ENCODE measurements at places on chromosomes 5 and 9. TPM values are rescaled to one million over a fixed set of nuclear protein-coding genes. Genes with fewer than 3 reads are reported as not detected.

- H3K36me3 ChIP-seq: no peaks in the 10 kb centered on the region
- no peak for DNase-seq
Observed at GRCh38 chr9:73916016-73916673, 581.0 kb upstream of the RORB start.

DNA sequence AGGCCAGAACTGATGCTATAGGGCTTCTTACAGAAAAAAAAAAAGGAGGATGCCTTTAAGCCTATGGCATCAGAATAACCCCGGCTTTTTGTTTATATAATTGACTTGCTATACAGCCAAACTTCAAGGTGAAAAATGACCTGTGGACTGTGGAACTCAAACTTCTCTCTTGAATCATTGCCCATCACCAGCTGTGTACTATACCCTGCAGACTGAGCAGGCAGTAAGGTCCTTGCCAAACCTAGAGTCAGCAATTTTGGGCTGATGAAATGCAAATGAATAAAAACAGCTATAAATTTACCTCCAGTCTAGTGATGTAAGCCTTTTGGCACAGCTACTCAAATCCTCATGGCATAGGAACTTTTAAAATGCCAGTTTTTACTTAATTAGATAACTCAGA lies 44.5 kb upstream of the PPP3R2 start:
- DNase-seq: no peak
- H3K27me3 ChIP-seq: no peaks in the 10 kb centered on the region
- H3K4me1 ChIP-seq: no peaks in the 10 kb centered on the region
- H3K27ac ChIP-seq: no peak overlapping the region

GLRX gene
- total RNA-seq: 22.0 TPM

FAM151B gene
- 0.90 TPM for total RNA-seq

DNA sequence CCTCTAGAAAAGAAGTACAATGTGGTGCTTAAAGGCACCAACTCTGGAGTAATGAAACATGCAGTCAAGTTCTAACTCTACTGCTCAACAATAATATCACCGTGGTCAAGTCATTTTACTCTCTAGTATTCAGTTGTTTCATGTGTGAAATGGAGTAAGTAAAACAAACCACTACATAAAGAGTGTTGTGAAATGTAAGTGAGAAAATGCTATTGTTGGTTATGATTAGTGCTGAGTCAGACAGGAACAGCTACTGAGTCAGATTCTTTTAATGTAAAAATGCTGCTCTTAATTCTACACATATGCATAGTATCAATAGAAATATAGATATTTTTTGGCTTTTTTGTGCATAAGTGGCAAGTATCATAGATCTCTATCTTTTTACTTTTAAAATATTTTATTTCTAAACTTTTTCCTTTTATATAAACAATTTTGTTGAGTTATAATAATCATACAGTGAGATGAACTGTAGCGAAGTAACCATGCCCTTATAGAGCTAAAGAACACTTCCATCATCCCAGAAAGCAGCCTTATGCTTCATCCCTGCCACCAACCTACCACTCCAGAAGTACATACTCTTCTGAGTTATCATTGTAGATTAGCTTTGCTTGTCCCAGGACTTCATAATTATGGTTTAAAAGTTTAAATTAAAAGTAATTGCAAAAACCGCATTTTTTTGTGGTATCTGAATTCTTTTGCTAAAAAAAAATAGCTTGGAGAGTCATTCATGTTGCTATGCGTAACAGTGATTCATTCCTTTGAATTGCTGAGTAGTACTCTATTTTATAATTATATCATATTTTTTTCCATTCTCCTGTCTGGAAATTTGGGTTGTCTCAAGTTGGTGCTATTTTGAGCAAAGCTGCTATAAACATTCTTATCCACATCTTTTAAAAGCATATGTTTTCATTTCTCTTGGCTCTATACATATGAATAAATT lies 548.2 kb upstream of the CLINT1 start:
- H3K4me3 ChIP-seq: no peak overlapping the region
- no peaks in the 10 kb centered on the region for H3K4me1 ChIP-seq
- no peaks in the 10 kb centered on the region for H3K36me3 ChIP-seq
- no peak for DNase-seq
- H3K27ac ChIP-seq: no peak overlapping the region

- no peak for DNase-seq
- H3K4me1 ChIP-seq: no peaks in the 10 kb centered on the region
- H3K4me3 ChIP-seq: no peak overlapping the region
- no peak overlapping the region for H3K27ac ChIP-seq
- H3K27me3 ChIP-seq: no peaks in the 10 kb centered on the region
Observed at GRCh38 chr5:144035046-144035740, 135.3 kb downstream of the YIPF5 start.

DNA sequence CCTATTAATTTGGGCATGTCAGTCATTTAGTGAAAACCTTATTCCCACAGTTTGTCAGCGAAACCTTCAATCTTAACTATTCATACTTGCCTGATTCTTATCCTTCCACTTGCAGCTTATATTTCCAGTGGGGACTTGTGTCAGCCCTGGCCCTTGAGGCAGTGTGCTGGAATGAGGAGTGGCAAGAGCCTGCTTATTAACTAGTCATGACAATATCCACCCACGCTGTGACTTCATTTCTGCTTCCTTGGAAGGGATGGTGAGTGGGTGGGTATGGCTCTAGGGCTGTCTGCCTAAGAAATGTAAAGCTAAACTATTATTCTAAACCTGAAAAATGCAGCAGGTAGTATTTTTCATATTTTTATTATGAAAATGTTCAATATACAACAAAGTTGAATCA lies 34.0 kb upstream of the LURAP1L start:
- no peak overlapping the region for H3K27ac ChIP-seq
- H3K4me3 ChIP-seq: no peak overlapping the region
- H3K4me1 ChIP-seq: no peaks in the 10 kb centered on the region
- no peaks in the 10 kb centered on the region for H3K27me3 ChIP-seq
- DNase-seq: no peak
- no peaks in the 10 kb centered on the region for H3K36me3 ChIP-seq
